K562 (cell line): ENCODE measurements at places on chromosomes 1 and 21.
A peak's percentile ranks its signal among the peaks of the same experiment; 100 is the strongest.

- peak; percentile 92 for DNase-seq
These were observed 1.4 kb upstream of the FOXD2 start for GRCh38 chr1:47436304-47436978.

- DNase-seq: no peak
These were observed 182.4 kb downstream of the CDC7 start for GRCh38 chr1:91682882-91683597.

GRCh38 chr1:7930645-7931445, 9.8 kb downstream of the TNFRSF9 start:
- no peak for DNase-seq

GRCh38 chr1:232319518-232320210, 310.3 kb downstream of the SIPA1L2 start:
- DNase-seq: no peak

DNA sequence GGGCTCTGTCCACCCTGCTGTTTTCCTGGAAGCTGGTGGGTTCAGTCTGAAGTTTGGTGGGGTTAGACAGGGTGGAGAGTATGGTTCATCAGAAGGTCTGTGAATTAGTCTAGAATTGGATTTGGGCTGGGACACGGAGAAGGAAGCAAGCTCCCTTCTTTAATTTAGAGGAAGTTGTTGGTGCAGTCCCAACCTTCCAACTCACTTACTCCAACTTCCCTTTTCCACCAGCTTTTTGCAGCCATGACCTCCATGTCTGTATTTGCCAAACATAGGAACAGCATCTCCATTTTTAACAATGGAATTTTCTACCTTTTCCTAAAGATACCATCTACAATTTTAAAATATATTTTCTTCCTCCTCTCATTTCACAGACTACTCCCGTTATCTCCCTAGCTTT, 28.5 kb upstream of the PRELP start:
- DNase-seq: no peak

GRCh38 chr1:14623090-14623489, 24.6 kb downstream of the KAZN start:
- DNase-seq: no peak

- no peak for DNase-seq
These were observed 26.1 kb downstream of the SLC19A1 start for GRCh38 chr21:45516071-45516670.

- DNase-seq: no peak
These were observed 141.3 kb downstream of the ASTN1 start for GRCh38 chr1:177023249-177023648.

GRCh38 chr1:75725861-75726361, 1.4 kb downstream of the ACADM start:
- DNase-seq: peak; percentile 60

GRCh38 chr1:196660852-196661251, 9.0 kb downstream of the CFH start:
- DNase-seq: peak; percentile 47

GRCh38 chr1:41874151-41874719, 44.5 kb downstream of the HIVEP3 start:
- DNase-seq: no peak

- DNase-seq: no peak
These were observed 14.3 kb downstream of the EDEM3 start for GRCh38 chr1:184740344-184740743.

DNA sequence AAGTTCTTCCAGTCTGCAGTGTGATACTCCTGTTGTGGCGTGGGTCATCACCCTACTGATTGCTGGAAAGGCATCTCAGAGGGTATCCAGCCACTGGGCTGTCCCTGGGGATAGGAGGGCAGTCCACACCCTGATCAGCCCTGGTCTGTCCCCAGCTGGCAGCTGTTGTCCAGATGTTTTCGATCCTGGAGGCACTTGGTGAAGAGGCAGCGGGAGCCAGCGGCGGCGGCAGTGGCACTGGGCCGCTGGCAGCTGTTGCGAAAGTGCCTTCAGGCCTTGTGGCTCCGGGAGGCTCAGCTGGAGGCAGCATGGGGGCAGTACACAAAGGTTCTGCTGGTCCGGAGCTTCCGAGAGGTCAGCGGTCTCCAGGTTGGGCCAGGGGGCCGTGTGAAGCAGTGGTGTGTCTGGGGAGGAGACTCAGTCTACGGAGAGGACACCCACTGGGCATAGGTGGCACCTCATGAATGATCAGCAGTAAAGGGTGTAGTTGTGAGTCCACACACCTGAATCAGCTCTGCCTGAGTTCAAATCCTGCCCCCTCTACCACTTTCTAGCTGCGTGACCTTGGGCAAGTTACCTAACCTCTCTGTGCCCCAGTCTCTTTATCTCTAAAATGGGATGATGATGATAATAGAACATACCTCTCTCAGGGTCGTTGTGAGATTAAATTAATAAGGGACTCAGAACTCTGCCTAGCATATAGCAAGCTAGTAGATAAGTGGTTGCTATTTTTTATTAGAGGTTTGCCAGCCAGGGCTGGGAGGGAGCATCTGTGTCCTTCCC, 6.1 kb downstream of the C1orf167 start:
- DNase-seq: no peak

- DNase-seq: peak; percentile 47
These were observed 152.8 kb downstream of the PPP1R12B start for GRCh38 chr1:202501281-202501680.

DNA sequence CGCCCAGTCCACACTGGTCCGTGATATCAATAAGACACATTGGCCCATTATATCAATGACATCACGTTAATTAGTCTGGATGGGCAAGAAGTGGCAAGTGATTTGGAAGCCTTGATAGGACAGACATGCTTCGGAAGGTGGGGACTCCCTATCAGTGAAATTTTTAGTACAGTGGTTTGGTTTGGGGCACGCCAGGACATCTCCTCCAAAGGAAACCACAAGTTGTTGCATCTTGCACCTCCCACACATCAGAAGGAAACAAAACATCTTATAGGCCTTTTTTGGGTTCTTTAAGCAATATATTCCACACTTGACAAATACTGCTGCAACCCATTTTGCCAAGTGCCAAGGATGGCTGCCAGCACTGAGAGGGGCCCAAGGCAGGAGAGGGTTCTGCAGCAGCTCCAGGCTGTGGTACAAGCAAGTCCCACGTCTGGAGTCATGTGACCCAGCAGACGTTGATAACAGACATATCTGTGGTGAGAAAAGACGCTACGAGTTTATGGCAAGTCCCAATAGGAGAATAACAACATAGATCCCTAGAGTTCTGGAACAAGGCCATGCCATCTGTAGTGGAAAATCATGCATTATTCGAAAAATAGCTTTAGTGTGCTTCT, 95.3 kb upstream of the DISP3 start:
- no peak for DNase-seq

GRCh38 chr1:166164995-166165660, 1.7 kb downstream of the FAM78B start:
- peak; percentile 59 for DNase-seq

DNA sequence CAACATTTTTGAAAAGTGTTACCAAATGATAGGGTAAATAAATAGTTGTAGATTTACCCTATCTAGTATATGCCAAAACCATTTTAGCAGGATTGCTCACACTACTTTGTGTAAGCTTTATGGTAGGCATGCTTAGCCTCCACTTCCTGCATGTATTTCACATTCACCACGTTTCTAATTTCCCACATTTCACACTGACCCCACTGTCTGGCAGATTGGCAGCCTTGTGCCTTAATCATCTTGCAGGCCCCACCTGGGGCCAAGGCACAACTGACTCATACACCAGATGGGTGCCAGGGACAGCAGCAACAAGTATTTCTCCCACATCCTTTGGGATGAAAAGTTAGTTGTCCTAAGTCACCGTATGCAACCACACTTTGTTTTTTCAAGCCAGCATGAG, 21.2 kb upstream of the CENPF start:
- no peak for DNase-seq

- no peak for DNase-seq
These were observed 49.1 kb downstream of the PCSK9 start for GRCh38 chr1:55088413-55088812.

GRCh38 chr1:198253668-198254067, 96.9 kb downstream of the NEK7 start:
- DNase-seq: no peak

GRCh38 chr1:230067419-230067870, 407 bp downstream of the GALNT2 start:
- peak; percentile 52 for DNase-seq

DNA sequence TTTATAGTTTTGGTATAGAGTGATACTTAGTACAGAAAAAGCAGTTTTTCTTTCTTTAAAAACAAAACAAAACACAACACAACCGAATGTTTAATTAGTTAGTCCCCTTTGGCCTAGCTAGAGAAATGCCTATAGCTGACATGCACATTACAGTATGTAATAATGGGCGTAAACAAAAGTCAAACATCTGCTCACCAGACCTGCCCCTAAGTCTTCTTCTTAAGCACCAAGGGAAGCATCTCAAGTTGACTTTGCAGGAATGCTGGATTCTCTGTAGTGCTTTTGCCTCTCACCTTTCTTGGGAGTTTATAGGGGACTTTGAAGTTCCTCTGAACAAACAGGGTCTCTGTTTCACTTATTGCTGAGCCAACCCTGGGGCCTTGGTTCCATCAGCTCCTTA, 143.7 kb downstream of the TM2D1 start:
- DNase-seq: no peak

DNA sequence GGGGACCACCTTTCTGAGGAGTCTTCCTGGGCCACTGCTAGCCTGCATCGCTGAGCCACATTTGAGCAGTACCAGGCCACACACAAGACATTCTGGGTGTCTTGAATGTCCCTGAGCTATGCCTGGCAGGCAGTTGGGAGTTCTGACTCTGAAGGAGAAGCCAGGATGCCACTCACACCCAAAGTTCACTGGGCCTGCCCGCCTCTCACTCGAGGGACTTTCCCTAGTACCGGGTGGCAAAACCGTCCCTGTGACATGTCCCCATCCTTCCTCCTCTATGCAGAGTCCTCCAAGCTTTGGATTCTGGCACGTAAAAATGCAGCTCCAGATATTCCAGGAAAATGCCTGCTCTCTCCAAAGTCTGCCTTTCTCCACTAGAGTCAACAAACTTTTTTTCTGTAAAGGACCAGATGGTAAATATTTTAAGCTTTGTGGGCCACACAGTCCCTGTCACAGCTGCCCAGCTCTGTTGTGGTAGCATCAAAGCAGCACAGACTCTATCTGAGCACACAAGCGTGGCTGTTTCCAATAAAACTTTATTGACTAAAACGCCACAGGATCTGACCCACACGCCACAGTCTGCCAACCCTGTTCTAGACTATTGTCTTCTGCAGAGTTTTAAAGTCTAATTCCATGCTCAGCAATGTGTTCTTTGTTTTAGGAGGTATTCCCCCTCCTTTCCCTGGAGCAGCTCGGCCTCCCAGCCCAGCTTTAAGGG, 19.2 kb upstream of the GUCA2B start:
- DNase-seq: no peak

- no peak for DNase-seq
These were observed 34.6 kb downstream of the RUNX3 start for GRCh38 chr1:24895511-24895910.

GRCh38 chr1:238401144-238401543, 510.4 kb upstream of the ZP4 start:
- no peak for DNase-seq

GRCh38 chr1:47753808-47754207, 243.4 kb downstream of the TRABD2B start:
- no peak for DNase-seq

DNA sequence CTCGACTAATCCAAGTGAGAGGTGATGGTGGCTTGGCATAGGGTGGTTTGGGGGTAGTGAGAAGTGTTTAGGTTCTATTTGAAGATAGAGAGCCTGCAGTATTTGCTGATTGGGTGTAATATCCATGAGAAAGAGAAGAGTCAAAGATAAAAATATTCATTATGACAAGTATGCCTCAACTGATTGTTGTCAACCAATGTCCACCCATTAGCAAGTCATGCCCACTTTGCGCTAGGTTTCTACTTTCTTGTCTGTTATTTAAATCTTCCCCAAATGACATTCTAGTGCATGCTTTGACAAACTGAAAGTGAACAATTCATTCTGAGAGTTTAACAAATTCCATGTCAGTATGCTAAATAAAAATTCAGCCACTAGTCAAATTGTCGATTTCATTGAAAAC, 3.8 kb upstream of the XCL1 start:
- DNase-seq: no peak

DNA sequence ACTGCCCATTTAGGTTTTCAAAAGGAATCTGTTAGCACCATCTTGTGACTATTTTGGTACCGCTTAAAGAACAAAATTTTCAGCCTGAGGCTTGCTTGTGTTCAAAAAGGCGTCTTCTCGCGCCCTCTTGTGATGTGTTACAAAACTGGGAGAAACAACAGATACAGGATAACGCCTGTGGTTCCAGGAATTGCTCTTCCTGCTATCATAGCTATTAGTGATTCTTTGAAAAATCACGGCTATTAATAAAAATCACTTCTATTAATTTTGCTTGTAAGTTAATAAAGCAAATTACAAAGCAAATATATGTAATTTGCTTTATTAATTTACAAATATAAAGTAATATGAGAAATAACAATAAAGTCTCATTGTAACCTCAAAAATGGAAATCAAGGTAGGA, 82.2 kb upstream of the ABCD3 start:
- DNase-seq: peak; percentile 75

GRCh38 chr1:169796274-169796810, 1.6 kb upstream of the METTL18 start:
- DNase-seq: no peak

DNA sequence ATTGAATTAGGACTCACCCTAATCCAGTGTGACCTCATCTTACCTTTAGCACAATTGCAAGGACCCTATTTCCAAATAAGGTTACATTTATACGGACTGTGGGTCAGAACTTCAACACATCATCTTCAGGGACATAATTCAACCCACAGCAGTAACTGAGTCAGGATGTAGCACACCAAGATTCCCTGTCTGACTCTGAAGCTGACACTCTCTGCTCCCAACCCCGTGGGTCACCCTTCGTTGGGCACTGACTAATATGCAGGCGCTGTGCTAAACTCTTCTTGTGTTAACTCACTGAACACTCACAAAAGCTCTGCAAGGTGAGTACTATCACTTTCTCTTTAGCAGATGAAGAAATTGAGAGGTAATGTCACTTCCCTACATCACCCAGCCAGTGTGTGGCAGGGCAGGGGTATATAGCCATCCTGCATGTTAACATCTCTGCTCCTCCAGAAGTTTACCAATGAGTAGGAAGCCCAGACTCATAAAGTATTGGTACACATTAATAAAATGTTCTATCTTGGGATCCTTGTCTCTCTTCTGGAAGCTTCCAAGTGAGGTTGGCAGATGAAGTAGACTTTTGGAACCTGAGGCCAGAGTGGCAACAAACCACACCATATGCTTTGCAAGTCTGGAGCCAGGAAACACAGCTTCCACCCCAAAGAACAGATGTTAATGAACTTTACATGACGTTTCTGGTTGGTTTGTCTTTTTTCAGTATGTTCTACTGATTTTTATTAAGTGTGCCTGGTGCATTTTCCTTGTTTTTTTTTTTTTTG, 139.2 kb upstream of the KLHDC7A start:
- DNase-seq: no peak

GRCh38 chr1:24275510-24275909, 43.6 kb upstream of the GRHL3 start:
- DNase-seq: no peak
